Stimulated activated CD4-positive, alpha-beta T cell treated with anti-CD3 and anti-CD28 coated beads, Interleukin-12 subunit alpha, Interleukin-12 subunit beta, amount 100 ng/mL, for 4 hours (primary cell): ENCODE measurements at places on chromosomes 2 and 18.

- DNase-seq: no peak
These were observed 7.4 kb upstream of the NPC1 start for GRCh38 chr18:23593720-23594119.

DNA sequence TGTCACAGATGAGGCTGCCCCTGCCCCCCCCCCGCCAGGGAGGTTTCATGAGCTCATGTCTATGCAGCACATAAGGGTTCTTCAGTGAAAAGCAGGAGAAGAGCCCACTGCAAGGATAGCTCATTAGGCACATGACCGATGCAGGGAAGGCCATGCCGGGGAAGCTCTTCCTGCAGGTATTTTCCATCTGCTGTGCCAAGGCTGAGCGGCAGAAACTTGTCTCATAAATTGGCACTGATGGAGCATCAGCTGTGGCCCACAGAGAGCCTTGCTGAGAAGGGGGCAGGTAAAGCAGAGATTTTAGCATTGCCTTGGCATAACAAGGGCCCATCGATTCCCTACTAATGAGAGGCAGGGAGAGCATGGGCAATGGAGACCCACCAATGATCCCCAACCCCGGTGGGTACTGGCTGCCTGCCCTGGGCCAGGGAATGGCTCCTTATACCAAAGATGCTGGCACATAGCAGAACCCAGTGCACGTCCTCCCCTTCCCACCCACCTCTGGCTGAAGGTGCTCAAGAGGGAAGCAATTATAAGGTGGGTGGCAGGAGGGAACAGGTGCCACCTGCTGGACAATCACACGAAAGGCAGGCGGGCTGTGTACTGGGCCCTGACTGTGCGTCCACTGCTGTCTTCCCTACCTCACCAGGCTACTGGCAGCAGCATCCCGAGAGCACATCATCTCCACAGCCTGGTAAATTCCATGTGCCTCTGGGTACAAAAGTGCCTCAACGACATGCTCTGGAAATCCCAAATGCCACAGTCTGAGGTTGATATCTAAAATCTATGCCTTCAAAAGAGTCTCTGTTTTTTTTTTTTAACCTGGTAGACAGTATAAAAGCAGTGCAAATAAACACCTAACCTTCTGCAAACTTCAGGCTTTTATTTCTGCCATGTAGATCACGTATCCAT lies 41.4 kb downstream of the STEAP3 start:
- peak; percentile 17 for DNase-seq

DNA sequence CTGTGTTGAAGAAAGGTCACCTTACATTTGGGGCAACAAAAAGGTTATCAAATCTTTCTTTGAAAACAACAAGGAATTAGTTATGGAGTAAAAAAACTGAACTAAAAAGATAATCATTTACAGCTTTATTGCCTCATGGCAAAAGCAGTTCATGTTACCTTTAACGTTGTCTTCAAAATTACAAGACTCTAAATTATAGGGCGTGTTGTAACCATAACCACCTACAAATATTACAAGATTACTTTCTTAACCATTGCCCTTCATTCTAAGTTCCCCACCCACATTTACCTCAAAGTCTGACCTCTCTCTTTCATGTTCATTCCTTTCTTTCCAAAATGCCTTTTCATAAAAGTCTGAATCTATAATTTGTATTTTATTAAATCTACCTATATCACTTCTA lies 74.6 kb upstream of the LRATD1 start:
- no peak for DNase-seq

GRCh38 chr2:16058256-16058655 lies 117.9 kb downstream of the MYCN start:
- DNase-seq: no peak

DNA sequence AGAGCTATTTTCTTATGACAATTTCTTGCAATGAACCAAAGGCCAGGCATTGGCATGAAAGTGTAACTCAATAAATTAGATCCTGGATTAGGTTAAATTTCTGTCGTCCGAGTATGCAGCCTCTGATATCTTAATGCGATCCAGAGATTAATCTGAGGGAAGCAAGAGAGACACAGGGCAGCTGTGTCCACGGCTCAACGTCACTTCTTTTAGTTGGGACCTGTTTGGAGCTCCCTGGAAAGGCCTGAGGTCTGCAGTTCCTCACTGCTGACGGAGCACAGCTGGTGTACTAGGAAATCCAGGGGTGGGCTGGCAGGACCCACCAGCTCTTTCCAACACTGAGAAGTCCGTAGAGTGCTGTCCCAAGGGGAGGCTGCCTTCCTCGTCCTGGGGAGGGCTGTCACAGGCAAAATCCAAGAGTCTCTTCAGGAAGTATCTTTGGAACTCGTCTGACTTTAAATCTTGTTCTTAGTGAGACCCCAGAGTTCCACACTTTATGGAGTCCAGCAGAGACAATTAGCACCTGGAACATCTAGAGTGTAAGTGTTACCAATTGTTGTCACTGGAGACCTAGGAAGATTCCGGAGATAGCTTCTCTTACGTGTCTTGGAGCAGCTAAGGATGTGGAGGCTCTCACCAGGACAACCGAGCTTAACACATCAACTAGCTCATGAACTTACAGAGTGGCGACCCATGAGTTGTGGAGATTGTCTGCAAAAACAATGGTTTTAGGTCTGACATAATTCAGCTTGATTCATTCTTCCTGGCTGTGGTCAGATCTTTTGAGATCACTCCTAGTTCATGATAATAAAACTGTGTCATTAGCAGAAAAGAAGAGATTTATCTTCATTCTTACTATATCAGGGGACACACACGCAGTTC lies 173.7 kb downstream of the ACKR3 start:
- DNase-seq: no peak

DNA sequence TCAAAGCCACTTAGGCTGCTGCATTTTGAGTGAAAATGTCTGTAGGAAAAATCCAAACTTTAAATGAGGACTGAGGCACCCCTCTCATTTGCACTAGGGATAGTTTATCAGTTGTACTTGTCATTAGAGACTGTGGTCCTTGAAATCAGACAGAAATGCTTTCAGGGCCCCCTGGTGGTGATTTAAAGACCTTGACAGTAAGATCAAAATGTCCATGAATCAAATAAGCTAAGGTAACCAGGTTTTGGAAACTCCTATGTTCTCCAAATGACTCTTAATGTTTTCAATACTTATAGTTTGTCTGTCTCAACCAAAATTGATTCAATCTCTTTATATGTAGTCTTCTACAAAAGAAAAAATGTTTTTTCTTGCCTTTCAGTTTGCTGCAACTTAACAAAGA lies 28.8 kb upstream of the DDX18 start:
- peak; percentile 7 for DNase-seq

DNA sequence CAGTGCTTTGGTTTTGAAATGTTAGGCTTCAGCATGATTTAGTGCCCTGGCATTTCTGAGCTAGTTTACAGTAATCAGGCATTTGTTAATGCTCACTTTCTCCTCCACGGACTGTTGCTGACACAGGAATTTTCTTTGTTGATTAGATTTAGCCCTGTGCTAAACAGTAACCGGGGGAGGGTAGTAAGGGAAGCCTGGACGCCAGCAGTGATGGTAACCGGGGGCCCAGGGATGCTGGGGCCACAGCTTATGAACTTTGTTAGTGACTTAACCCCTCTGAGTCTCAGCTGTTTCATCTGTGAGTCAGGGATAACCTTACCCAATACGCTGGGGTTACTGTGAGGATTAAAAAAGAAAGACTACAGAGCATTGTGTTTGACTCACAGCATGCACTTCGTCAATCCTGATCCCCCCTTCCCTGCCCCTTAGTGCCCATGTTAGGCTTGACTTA lies 33.5 kb downstream of the KLHL29 start:
- DNase-seq: no peak

DNA sequence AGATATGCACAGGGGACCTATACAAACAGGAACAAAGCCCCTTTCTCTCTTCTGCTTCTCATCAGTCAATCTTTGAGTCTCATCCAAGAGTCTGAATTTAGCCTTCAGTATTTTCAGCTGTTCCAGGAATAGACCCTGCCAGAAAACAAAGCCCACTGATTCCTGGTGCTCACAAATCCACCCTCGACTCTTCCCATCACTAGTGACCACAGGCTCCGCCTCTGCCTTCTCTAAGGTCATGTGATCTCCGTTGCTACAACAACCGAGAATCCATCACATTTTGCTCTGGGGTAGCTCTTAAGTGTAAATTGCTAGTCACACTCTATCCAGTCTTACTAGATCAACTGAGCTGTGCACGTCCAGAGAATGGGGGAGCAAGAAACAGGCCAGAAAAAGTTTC lies 46.4 kb upstream of the SPTBN1 start:
- no peak for DNase-seq

GRCh38 chr2:148026573-148026972 lies 5.7 kb downstream of the MBD5 start:
- DNase-seq: no peak

DNA sequence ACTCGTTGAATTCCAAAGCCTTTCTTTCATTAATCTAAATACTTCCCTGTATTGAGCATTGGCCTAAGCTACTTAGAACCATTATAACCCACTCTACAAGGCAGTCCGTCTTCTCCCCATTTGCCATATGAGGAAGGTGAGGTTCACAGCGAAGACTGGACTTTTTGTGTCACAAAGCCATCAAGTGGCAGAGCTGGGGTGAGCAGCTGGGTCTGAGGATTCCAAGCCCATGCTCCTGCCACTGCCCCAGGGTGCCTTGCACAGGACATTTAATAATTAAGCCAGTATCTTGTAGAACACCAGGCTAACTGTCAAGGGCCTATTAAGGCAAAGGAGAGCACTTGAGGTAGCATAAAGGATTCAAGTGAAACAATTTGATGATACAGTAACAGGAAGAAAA lies 68.8 kb upstream of the ZNF397 start:
- DNase-seq: no peak

DNA sequence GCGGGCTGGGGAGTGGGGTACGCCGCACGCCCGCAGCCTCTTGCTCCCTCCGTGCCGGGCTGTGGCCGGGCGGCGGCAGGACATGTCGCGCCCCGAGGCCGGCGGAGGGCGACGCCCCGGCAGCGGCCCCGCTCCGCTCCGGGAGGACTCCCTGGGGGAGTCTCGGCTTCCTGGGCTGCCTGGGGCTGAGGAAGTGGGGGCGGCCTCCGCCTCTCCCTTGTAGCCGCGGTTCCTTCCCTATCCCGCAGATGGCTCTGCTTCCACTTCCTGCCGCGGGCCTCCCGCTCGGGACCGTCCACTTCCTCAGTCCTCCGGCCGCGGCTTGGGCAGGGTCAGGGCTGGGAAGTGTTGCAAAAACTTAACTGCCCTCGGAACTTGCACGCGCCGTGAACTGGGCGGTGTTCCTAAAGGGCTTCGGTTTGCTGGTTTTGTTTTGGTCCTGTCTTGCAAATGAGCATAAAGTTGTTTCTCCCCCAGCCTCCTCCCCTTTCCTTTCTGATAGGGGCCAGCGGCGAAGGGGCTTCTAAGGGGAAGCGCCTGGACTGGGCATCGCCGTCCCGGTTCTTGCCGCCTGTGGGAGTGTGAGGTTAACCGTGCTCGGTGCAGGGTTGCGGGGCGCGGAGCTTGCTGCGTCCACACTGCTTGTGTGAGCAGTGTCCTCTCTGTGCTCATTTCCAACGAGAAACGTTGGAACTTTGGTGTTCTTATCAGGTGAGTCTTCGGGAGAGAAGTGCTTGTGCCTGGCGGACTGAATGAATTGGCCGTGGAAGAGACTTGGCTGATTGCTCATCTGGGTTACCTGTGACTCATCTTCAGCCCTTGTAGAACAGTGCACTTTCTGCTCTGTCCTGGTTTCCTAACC lies 600 bp downstream of the RALB start:
- peak; percentile 21 for DNase-seq

DNA sequence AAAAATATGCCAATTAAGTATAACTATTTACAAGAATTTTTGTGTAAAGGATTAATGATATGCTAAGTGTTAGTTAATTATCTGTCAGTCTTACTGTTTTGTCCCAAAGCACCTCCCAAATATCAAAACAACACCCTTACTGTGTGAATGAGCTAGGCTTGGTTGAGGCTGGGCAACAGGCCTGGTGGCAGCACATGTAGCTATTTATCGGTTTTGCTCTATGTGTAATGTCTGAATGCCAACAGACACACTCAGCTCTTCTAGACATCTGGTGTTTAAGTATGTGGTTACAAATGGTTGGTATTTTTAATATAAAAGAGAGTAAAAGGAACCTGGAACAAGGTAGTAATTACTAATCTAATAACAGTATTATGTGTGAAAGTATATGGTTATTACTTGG lies 175.3 kb downstream of the RAB3GAP1 start:
- no peak for DNase-seq

DNA sequence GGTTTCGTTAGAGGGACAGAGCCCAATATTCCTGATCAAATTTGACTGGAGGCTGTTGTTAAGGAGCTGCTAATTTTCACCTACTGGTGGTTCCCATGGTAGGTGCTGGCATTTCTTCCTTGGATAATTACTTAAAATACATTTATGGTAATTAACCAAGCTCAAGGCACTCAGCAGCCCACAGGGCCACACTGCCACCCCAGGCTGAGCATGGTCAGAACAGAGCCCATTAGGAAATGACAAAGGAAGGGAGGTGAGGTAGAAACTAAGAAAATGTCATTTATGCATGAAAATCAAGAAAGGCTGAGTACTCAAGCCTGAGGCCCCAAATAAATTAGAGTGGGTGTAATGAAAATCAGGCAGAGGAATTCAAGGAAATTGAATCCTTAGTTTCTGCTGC lies 510.2 kb upstream of the GYPC start:
- DNase-seq: no peak

- DNase-seq: no peak
These were observed 106.5 kb upstream of the MAP3K20 start for GRCh38 chr2:172969166-172969565.

DNA sequence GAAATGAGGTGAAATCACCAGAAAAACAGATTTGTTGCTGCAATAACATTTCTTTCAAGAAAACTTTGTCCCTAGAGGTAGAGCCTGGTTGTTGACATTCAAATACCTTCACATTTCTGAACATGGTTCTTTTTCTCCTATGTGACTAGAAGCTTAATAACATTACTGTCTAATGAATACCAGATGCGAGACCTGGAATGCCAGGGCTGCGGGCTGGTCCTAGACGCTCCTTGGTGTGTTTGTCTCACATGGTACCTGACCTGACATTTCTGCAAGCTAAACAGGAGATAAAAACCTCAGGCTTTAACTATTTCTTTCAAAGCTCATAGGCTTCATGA lies 38.5 kb downstream of the ACKR3 start:
- DNase-seq: no peak

- no peak for DNase-seq
These were observed 570.8 kb downstream of the CCDC85A start for GRCh38 chr2:56754627-56755026.
